ELF-1 (cell line): ENCODE measurements at places on chromosomes 7 and 10.

- no peak for DNase-seq
Observed at GRCh38 chr10:96023168-96023567, 20.2 kb upstream of the CCNJ start.

GRCh38 chr10:132957131-132957530 is 14.8 kb upstream of the CFAP46 start:
- DNase-seq, result no peak

GRCh38 chr10:6558759-6559461 is 21.2 kb downstream of the PRKCQ start:
- DNase-seq, result no peak

GRCh38 chr7:935164-935873 is 19.2 kb downstream of the ADAP1 start:
- no peak for DNase-seq

- peak; percentile 74 for DNase-seq
Observed at GRCh38 chr10:15725603-15726002, 5.9 kb upstream of the ITGA8 start.

DNA sequence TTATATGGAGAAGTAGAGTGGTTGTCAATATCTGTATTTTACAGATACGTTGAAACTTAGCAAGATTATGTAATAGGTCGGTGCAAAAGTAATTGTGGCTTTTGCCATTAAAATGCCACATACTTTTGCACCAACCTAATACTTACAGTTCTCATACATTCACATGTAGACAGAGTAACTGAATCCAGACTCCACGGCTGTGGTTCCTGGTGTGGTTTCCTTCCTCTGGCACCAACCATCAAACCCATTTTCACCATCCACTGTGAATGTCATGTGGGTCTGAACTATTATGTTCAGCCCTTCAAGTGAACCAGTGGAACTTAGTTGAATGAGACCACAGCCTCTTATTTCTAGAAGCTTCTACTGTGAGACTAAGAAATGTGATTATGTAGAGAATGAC is 31.5 kb upstream of the SLIT1 start:
- DNase-seq, result no peak

DNA sequence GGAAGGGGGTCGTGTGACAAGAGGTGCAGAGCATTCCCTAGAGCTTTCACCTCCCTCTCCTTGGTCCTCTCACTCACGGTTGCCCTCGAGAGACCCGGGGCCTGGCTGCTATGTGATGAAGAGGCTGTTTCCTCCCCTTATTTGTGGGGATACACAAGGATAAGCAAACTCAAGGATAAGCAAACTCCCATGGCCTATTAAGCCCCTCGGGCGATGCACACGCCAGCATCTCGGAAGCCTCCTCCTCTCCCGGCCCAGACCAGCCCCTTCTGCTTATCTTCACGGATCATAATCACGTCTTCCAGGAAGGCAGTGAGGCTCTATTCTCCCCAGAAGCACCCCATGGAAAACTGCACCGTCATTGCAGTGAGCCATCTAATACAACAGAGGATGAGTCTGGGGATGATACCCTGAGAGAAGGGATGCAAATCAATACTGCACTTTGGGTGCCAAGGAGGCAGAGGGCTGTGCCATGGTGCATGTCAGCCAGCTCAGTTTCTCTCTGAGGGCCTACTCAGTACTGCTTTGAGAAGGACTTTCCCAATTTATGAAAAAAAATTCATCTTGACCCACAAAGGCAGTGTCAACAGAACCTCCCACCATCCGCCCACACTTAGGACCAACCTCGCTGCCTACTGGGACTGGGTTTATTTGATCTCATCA is 22.2 kb downstream of the TMEM273 start:
- DNase-seq, result no peak

- DNase-seq, result peak; percentile 17
Observed at GRCh38 chr7:139362981-139363380, 3.3 kb downstream of the LUC7L2 start.

DNA sequence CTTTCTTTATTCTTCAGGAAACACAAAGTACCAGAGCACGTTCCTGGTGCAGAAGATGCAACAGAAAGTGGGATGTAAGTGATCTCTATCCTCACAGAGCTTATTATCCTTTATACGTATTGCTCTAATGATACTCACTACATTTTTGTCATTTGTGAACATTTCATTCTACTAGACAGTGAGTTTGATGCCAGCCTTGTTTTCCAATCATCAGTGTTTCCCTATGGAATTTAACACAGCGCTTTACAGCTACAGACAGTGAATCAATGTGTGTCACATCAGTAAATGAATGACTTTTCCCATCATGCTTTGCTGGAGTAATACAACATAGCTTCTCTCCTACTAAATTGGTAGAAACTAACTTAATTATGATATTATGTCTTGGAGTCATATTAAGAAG is 175.5 kb downstream of the SDHAF3 start:
- no peak for DNase-seq

DNA sequence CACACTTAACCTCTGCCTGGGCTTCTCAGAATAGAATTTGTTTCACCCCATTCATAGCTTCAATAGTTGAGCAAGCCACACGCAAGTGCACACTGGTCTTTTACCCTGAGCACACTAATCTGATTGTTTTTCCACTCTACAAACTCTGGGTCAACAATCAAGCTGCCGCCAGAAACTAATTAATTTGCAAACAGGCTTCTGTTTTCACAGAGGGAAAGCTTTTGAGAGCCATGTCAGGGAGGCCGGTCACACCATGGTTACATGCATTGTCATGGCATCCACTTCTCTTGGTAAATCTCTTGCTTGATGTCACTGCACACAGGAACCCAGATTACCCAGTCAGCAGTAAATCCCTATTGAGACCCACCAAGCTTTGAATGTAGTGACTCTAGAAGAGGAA is 154.2 kb downstream of the SEMA3A start:
- DNase-seq, result peak; percentile 11

- DNase-seq, result no peak
Observed at GRCh38 chr7:82389876-82390275, 53.7 kb downstream of the CACNA2D1 start.

- no peak for DNase-seq
Observed at GRCh38 chr10:110042891-110043290, 35.1 kb downstream of the ADD3 start.

- no peak for DNase-seq
Observed at GRCh38 chr7:74482629-74483401, 29.1 kb downstream of the GTF2IRD1 start.

- no peak for DNase-seq
Observed at GRCh38 chr7:83701736-83702135, 52.8 kb upstream of the SEMA3E start.

- no peak for DNase-seq
Observed at GRCh38 chr10:25869067-25869591, 64.9 kb upstream of the MYO3A start.

DNA sequence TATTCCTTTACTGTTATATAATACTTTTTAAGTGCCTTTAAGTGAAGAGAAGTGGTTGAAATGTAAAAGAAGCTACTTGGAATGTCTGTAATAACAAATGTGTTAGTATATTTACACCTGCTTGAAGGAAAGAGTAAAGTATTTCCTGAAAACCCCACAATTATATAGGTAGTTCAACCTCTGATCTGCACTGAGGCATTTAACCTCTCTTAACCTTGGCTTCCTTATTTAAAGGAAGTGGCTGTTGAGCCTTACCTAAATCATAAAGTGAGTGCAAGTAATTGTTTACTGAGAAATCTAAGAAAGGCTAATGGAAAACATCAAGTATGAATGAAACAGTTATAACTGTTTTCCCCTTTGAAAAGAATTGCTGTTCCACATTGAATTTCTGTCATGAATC is 294.5 kb downstream of the ADK start:
- DNase-seq, result no peak

DNA sequence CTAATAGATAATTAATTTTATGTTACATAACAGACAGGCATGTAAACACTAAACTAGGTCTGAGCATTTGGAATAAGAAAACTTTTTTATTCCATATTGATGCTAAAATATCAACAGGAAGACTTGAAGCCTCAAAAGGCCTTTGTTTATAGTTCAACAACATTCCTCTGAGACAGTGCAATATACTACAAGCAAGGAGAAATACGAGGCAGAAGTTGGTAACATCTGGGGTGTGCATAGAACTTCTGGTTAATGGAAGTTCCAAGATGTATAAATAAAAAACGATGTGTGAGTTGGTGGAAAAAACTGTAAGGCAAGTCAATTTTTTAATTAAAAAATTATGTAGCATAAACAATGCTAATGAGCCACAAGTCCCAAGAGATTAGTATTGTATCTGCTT is 139.6 kb downstream of the SKAP2 start:
- no peak for DNase-seq

GRCh38 chr7:111568419-111568818 is 6.1 kb upstream of the IMMP2L start:
- no peak for DNase-seq

- no peak for DNase-seq
Observed at GRCh38 chr7:25763463-25763860, 388.5 kb upstream of the NFE2L3 start.

- DNase-seq, result no peak
Observed at GRCh38 chr7:69840248-69840647, 242.0 kb downstream of the AUTS2 start.

DNA sequence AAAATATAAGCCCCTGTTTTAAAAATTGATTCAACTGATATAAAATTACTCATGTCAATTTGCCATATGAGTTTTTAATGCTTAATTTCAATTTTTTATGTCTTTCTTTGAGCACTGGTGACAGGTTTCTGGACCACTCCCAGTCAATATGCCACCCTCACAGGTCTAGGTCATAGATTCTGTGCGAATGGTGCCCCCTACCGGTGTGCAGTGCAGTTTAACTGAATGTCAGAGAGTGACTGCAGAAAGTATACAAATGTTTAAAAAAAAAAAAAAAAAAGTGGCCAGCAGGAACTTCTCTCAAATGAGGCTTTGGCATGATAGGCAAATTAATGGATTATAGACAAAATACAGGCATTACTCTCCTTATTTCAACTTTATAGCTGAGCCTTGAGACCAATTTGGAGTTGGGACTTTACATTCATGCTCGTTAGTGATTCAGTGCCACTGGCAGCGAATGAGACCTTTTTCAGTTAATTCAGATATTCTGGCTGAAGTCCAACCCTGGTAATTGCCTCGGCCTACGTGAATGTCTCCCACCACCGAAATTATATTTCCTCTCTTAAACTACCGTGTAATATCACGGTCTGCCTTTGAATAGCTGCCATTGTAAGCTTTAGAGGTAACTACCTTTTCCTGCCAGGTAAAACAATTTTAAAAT is 427.6 kb downstream of the PHTF2 start:
- peak; percentile 33 for DNase-seq

GRCh38 chr7:157769086-157769485 is 432.3 kb downstream of the DNAJB6 start:
- no peak for DNase-seq

DNA sequence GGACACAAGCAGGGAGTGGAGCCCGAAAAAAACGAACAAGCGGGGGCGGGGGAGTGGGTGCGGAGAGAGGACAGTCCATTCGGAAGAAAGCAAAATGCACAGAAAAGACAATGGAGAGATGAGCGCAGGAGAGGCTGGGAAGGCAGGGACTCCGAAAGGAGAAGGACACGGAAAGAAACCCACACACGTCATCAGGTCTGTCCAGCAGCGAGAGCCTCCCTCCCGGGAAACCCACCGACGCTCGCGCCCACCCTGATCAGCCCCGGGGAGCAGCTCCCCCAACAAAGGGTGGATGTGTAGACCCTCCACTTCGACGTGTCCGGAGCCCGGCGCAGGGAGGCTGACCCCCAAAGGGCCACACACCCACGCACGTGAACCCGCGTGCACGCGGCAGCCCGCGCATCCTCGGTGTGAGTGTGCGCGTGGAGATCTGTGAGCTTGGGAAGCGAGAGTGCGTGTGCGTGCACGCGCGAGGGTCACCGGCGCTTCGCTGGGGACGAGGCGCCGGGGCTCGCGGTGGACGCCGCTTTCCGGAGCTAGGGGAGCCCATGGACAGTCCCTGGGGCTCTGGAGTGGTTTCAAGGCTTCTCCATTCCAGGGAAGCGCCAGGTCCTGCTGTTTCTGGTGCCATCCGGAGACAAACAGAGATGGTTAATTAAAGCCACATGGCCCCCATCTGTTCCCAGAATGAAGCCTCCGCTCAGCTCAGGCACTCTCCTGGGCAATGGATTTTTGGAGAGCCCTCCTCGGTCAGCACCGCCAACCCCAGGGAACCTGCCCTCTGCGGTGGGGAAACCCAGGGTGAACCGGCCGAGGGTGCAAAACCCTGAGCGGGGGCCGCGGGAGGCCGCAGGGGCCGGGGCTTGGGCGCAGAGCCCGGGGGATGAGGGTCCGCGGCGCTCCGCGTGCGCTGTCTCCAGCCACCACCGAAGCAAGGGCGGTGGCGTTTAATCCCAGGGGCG is 916 bp downstream of the LAMB1 start:
- DNase-seq, result peak; percentile 46
